ENCODE measurements at places on chromosomes 12 and 14.

GRCh38 chr12:92719674-92720073, 16.9 kb downstream of the PLEKHG7 start:
- no peak for DNase-seq

DNA sequence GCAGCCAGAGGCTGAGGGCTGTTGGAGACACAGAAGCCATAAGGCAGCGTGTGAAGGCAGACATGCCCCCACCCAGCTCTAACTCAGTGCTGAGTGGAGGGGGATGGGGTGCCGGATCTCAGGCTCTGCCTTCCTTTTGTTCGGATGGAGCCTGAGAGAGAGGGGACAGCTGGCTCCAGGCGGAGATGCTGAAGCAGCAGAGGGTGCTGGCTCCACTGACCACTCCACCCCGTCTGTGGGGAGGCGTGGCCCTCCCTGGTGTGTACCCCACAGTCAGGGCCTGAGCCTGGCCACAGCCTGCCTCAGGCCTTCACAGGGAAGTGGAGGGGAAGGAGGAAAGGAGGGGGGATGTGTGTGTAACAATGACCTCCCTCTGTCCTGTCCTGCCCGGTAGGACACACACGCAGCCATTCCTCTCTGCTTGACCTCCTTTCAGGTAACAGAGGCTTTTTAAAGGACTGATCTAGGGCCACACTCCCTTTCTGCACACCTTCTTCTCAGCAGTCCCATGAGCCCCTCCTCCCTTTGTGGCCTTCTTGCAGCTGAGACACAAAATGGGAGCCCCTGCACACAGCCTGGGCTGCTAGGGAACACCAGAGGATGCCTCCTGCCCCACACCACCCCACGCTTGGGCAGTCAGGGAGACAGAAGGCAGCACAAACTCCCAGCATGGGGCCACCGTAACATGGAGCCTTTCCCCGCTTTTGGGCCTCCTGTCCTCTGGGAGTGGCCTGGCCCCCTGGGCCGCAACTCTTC, 9.6 kb upstream of the ENDOU start:
- DNase-seq, result no peak

DNA sequence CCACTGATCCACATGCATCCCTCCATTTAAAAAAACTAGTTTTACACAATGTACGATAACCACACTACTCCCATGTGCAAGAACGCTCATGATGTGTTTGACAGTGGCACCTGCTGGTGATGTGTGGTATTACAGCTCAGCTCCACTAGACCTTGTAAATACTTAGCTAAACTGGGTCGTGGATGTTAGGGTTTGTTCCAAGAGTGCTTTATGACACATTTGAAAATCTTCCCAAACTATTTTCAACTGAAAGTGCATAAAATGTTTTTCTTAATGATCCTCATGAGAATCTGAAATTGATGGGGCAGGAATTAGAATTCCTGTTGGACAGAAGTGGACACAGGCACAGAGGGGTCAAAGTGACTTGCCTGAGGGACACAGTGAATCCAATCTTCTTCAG, 99.2 kb downstream of the SCARB1 start:
- DNase-seq, result no peak

DNA sequence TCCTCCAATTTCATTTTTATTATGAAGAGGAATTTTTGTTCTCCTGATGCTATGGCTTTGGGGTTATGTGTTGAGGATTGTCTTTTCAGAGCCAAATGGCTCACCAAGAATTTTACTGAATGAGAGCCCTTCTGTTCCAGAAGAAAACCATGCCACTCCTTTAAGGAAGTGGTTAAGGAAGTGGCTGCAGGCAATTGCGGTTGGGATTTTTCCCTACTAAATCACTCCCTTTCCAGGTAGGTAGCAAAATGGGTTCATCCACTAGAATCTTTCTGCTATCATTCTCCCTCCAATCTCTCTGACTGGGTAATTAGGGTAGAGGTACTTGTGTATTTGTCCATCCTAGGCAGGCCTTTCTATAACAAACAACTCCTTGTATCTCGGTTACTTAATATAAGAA, 163.1 kb downstream of the TTC8 start:
- no peak for DNase-seq

Measured in T-helper 1 cell (primary cell).